ENCODE measurements at places on chromosomes 1 and 21.

- DNase-seq: no peak
Observed at GRCh38 chr1:54331843-54332463, 74.2 kb downstream of the SSBP3 start.

GRCh38 chr1:232805269-232806185 is at the start of gene MAP10:
MAP10 (plus strand) TSS chr1:232805416; CDS start chr1:232805450, 34 bp downstream.
- no peak for DNase-seq

GRCh38 chr1:205849619-205850355 is at the start of gene PM20D1:
PM20D1 (minus strand) TSS chr1:205850132; CDS start chr1:205850072, 60 bp downstream.
- DNase-seq: no peak

GRCh38 chr1:183552441-183552840 is 37.8 kb downstream of the NCF2 start:
- DNase-seq: no peak

GRCh38 chr1:175887981-175888428 is 144.6 kb upstream of the TNR start:
- no peak for DNase-seq

GRCh38 chr21:42357307-42357706 is 6.5 kb upstream of the TFF2 start:
- no peak for DNase-seq

DNA sequence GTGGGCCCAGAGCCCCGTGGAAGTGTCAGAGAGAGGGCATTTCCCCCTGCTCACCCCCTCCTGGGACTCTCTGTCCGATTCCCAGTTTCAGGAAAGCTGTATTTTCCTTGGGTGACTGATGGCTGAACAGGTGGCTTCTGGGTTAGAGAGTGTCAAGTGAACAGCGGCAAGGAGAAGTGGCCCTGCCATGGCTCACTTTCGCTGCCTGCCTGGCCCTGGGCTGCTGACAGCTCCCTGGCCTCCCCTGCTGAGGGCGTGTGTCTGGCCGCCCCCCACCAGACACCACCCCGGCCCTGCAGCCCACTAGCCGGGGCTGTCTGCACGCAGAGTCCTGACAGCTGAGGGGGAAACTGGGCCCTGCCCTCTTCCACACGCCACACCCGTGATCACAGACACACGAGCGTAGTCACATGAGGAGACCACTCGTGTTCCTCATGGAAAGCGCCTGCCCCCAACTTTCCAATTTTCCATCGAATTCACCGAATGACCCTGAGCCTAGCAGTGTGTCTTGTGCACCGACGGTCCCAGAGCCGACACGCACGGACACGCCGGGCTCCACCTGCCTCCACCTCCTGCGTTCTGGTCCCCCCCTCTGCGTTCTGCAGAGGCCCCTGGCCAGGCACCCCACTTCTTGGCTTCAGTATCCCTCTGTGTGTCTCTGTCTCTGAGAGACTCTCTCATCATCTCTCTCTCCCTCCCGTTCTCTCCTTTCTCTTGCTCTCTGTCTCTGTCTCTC is 60.6 kb upstream of the CASZ1 start:
- DNase-seq: no peak

DNA sequence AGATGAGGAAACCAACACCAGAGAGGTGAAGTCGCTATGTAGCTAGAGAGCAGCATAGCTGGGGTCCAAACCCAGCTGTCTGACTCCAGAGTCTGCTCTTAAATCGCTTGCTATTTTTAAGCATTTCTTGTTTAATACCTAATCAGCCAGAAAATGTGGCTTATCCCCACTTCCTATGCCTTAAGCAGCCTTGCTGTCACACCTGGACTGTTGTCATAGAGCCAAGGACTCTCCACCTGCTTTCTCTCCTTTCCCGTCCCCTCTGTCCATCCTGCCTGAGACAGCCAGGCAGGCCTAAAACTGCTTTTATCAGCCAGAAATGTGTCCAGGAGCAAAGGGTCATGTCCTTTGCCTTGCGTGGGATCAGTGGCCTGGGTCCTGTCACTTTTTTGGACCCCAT is 28.3 kb upstream of the EPHA8 start:
- DNase-seq: no peak

DNA sequence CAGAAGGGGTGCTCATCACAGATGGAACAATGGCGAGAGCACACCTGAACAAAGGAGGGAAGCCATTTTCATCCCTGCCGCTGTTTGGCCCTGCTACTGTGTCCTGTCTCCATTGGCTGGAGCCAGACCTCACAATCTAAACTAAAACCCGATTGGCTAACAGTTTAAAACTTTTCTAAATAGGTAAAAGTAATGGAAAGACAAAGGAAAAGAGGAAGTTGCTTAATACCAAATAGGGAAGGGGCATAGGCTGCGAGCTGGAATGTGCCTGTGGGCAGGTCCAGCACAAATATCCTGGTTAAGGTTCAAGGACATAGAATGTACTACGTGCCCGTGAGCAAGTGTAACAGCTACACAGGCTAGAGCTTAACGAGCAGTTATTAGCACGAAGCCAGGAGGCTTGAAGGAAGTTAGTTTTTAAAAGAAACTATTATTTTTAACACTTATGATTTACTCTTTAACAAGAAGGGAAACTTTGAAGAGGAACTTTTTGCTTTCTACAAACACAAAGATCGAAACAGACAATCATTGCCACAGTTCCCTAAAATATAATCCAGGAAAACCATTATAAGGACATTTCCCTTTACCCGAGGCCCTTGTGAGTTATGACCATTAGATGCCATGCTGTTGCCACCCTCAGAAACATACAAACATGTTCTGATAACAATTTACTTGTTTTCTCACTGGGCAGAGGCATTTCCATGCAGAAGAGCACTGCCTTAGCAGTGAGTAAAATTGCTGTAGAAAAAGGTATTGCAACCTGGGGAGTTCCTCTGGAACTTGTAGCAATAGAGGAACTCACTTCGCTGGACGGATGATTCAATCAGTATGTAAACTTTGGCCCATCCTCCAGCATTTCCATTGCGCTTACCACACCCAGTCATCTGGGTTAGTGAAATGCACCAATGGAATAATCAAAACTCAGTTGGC is 4.8 kb upstream of the PTTG1IP start:
- DNase-seq: no peak

GRCh38 chr1:181079382-181079781 is 9.1 kb upstream of the IER5 start:
- no peak for DNase-seq

DNA sequence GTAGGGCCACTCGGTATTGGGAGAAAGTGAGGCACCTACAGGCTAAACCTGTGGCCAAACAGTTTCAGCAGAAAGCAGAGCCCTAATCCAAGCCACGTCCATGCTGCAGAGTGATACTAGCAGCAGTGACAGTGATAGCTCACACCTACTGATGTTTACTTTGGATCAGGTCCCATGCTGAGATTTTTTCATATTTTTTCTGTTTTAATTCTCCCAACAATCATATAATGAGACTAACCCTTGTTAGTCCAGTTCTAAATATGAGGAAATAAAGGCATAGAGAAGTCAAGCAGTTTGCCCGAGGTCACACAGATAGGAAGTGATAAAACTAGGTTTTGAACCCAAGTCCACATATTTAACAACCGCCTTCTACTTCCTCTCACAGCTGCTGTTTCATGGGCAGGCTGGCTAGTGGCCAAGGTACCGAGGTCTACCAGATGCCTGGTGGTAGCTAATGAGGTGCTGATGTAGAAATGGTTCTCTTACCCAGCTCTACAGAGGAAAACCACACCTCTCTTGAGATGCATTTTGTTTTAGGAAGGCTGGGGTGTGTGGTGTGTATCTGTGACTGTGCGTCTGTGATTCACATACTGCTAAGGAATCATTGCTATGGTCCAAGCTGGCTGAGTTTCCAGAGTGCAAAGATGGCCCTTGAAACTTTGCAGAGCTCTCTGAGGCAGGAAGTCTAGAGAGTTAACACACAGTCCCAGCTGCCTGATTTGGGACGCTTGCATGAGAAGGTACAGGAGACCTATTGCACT is 80.3 kb upstream of the ARTN start:
- peak; percentile 33 for DNase-seq

GRCh38 chr1:151534662-151535278 is 5.3 kb upstream of the TUFT1 start:
- no peak for DNase-seq

DNA sequence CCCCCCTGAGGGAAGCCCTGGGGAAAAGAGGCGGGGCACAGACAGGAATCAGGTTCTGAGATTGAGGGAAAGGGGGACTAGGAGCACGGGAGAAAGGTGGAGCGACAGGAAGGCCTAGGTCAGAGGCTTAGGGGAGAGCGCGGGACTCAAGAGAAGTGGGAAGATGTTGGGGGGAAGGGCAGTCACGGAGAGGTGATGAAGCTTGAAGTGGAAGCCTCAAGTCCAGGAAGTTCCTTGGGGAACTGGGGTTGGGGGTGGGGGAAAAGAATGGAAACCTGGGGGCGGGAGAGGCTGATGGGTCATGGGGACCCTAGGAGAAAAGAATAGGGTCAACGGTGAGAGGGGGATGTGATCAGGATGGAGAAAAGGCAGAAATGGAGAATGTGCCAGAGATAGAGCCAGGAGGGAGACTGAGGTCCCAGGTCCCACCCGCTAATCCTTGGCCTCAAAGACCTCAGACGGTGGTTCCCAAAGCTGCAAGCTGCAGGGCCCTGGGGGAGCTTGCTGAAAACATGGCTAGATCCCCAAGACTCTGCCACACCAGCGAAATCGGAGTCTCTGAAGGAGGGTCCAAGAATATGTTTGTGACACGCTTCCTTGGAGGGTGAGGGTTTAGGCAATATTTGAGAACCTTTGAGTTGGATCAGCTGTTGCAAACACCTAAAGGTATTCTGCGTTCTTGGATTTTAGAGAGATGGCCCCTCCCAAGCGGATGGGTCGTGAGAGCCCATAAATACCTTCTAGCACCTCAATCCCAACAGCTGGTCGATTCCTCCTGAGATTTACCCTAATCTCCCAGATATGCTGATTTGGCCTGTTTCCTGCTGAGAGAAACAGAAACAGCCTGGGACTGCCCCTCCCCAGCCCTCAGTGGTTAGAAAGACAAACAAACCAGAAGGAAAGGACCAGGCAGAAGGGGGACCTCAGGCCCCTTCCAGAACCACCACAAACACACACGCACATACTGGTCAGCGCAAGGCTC is 3.6 kb downstream of the C1orf232 start:
- DNase-seq: no peak

DNA sequence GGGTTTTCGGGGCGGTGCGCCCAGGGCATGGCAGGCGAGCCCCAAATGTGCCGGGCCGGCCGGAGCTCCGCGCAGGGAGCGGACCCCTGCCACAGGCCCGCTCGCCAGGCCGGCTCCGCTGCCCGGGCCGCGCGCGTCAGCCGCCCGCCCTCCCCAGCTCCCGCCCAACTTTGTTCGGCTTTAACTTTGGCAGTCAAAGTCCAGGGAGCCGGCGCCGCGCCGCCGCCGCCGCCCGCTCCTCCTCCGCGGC is 488 bp downstream of the SLC35D1 start:
- DNase-seq: no peak

DNA sequence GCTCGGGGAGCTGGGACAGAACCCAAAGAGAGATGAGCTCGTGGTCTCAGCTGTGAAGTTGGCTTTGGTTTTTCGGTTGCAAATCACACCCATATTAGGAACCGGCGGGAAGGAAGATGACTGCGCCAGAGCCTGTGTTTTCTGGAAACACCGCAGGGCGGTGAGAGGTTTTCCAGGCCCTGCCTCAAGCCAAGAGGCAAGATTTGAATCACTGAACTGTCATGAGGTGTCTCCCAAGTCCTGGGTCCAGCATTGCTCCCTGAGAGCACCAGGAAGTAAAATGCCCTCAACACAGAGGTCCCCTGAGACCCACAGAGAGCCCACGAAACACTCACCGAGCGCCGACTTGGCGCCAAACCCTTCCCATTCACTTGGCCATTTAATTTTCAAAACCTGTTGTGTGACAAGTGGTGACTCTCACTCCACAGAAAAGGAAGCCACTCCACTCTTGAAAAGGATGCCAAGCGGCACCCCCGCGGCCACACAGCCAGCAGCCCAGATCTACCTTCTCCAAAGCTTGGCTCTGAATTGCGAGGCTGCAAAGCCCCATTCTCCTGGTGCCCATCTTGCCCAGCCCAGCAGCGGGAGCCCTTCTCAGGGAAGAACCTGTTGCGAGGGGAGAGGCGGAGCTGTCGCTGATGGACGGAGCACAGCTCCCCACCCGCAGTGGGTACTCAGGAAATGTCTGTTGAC is 99.0 kb upstream of the RUNX3 start:
- no peak for DNase-seq

DNA sequence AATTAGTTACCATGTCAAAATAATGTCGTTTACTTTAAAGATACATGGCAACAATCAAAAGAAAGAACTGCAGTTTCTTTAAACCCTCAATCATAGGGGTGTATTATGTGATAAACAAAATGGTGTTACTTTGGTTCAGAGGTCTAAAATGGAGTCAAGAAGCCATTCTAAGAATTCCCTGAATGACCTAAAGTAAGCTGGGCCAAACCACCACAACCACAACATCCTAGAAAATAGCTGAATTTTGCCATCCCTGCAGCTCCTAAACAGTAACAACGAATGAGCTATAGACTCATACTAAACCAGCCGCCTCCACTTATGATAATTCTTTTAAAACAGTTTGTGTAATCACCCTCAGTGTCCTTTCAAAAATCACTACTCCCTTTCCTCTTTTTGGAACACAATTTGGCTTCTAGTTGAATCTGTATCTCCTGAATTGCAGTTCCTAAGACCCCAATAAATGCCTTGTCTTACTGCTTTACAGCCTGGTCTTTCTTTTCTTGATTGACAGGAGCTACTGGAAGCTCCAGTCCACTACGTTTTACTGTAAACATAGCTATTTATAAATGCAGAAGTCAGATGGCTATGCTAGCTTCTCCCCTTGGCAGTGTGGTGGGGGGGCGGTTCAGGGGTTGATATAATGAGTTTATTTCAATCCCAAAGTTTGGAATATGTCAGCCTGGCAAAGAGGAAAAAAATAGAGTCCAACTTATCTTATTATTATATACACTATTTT is 84.3 kb downstream of the PLPPR4 start:
- DNase-seq: no peak

- no peak for DNase-seq
Observed at GRCh38 chr1:44596511-44596910, 77.8 kb downstream of the TMEM53 start.

DNA sequence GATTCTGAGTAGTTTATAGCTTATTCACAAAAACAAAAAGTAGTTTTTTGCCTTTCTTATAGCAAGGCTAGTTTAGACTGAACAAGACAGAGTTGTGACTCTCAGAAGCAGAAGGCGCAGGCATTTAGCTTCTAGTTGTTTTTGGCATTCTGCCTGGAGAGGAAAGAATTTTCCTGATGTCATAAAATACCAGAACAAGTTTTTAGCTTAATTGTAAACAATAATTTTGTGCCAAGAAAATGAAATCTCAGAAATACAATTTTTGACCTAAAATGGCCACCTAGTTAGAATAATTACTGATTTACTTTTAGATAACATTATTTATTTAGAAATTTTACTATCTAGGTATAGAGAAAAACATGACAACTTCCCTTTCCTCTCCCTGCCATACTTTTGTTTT is 1.0 kb downstream of the DNAJB4 start:
- DNase-seq: peak; percentile 63

GRCh38 chr1:184945678-184946412 is 28.5 kb downstream of the NIBAN1 start:
- DNase-seq: no peak

- no peak for DNase-seq
Observed at GRCh38 chr1:225509770-225510169, 81.9 kb upstream of the LBR start.
